Activated naive CD8-positive, alpha-beta T cell treated with anti-CD3 and anti-CD28 coated beads for 36 hours (primary cell): ENCODE measurements at places on chromosomes 7 and 10. TPM values are rescaled to one million over a fixed set of nuclear protein-coding genes. Genes with fewer than 3 reads are reported as not detected.
A peak's percentile ranks its signal among the peaks of the same experiment; 100 is the strongest.

DNA sequence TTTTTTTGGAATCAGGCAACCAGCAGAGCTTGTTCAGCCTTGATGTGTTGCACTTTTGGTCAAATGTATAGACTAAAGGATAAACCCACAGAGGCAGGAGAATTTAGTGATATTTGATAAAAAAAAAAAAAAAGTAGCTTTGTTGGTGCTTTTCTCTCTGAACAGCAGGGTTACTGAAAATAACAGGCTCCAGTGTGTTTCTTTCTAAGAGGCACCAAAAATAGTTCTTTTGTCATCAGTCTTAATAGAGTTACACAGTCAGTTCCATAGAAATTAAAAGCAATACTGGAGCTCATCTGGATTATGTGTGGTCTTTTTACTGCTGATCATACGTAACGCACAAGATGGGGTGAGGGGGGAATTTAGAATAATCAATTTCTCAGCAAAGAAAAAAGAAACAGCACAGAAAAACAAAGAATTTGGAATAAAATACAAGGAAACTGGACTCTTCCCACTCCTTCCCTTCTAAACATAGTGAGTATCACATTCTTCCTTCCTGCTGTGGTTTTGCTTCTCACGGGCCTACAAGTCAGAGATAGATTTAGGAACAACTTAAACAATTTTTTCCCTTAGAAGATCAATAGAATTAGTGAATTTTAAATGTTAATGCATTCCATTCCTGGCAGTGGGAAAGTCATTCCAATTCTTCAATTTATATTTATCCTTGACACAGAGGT lies 178.8 kb upstream of the AKR1E2 start:
- DNase-seq: no peak

- DNase-seq: no peak
Observed at GRCh38 chr7:35993676-35994606, 159.1 kb upstream of the EEPD1 start.

GRCh38 chr10:71980181-71981014 lies 16.2 kb downstream of the CHST3 start:
- no peak for DNase-seq

- DNase-seq: peak; percentile 70
Observed at GRCh38 chr7:111138193-111138569, 47.3 kb downstream of the LRRN3 start.

GRCh38 chr10:28177944-28178637 lies 124.8 kb downstream of the MPP7 start:
- DNase-seq: peak; percentile 6

DNA sequence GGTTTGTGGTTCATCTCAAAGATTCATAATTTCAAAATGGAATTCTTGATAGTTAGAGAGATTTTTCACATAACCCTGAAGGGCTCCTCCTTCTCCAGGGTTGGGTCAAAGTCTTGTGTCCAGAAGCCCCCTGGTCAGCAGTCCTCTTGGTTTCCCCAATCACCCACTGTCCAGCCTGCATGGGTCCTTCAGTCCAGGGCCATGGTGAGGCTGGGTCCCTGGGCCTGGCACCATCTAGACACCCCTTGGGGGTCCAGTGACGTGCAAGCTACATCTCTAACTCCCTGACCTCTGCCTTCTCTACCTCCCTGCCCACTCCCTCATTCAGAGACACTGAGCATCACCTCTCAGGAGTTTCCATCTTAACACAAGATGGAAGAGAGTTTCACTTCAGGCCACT lies 26.1 kb downstream of the ANXA8 start:
- DNase-seq: no peak

DNA sequence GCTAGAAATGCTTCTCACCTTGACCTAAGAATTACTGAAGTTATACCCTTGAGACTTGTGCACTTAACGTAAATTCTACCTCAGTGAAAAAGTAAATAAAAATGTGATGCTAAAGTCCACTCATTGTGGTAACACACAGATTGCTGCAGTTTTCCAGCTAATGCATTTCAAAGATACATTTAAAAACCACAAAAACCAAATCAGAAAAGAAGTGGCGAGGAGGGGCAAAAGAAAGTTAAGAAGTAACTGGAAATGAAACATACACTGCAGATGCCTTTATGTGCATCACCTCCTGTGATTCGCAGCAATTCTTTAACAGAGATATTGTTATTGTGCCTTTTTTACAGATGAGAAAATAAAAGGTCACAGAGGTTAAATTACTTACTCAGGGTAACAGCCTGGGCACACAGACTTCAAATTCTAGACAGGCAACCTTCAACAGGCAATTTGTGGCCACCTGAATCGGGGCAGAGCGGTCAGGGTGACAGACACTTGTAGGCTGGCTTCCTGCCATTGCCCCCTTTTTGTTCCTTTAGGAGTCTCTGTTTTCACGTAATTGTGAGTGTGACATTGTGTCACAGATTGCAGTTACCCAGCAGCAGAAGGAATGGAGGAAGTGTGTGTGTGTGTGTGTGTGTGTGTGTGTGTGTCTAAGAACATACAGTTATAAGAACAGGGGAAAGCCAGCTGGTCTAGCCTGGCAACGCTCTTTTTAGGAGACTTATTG lies 1.9 kb downstream of the WIPF3 start:
- DNase-seq: no peak

DNA sequence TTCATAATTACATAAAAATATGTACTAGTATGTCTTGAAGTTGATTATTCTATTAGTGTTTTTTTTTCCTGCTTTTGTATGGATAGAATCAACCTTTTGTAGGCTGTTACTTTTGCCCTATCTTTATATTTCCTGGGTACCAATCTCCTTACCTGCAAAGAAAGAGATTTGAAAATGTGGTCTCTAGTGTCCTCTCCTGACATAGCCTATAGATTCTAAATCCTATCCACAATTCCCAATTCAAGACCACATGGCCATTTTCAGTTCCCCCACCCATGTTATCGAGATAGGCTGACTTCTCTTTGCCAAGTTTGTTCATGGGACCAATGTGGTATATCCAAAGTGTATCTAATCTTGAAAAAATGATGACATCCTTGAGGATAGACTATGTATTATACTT lies 269.4 kb upstream of the SEMA3D start:
- no peak for DNase-seq

- no peak for DNase-seq
Observed at GRCh38 chr10:47253651-47254375, 46.2 kb upstream of the GDF10 start.

DNA sequence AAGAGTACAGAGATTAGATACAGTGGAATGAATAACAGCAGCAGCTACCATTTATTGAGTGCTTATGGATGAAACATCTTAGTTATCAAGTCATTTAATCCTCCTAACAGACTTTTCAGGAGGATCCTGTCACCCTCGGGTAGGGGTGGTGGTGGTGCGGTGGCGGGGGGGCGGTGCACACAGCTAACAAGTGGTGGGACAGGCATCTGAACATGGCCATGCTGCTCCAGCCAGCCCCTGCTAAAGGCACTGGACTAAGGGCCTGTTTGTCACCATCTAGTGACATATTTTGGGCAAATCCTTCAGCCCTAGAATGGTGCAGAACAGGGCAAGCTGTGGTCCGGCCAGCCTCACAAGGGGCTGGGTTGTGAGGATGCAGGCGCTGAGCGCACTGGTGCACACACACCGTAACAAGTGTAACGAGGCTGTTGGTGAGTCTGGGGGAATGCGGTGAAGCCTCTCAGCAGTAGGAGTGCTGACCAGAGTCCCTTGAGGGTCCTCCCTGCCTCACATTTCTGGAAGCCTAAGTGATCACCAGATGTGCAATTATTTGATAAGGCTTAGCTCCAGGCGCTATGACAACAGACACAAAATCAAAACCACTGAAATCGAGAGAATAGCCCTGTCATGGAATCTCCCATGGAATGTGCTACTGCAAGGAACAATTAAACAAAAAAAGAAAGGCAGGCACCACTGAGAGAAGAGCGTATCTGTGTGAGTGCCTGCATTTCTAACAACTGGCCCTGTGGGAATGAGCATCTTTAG lies 102.2 kb downstream of the RNF216 start:
- DNase-seq: no peak

GRCh38 chr10:86163522-86164173 lies 202.9 kb downstream of the GRID1 start:
- no peak for DNase-seq

DNA sequence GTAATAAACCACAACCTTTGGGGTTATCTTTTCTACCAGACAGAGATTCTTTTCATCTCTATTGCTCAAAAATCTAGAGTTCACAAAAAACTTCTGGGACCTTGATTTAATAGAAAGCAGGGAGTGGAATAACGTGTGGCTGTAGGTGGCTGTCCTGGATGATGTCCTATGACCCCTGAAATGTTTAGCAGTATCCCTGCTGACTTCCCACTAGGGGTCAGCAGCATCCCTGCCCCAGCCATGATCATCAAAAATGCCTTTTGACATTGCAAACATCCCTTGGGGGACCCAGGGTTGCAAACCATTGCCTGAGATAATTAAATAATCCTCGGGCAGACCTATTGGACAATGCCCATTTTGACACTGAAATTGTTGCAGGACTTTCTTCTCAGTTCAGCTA lies 177.1 kb downstream of the USP6NL start:
- DNase-seq: no peak

- no peak for DNase-seq
Observed at GRCh38 chr10:64396105-64396708, 875.0 kb downstream of the REEP3 start.

Gene TEX47
- not detected for total RNA-seq

Gene HOXA11
- total RNA-seq: not detected

Gene PIK3CG
- total RNA-seq: 28.8 TPM

Gene MPP7
- 12.3 TPM for total RNA-seq
